SJCRH30 (cell line): ENCODE measurements at places on chromosomes 4 and X.

GRCh38 chr4:38859501-38859900, 2.9 kb upstream of the TLR6 start:
- no peak overlapping the region for H3K4me3 ChIP-seq
- peaks cover 15% of the 10 kb centered on the region for H3K4me1 ChIP-seq
- peak; percentile 45 for DNase-seq
- peak overlapping the region; percentile 16; the same call in 1 of the 2 replicates for H3K27ac ChIP-seq

GRCh38 chr4:185204238-185204910, 574 bp upstream of the CFAP97 start:
- no peaks in the 10 kb centered on the region for H3K36me3 ChIP-seq
- H3K27me3 ChIP-seq, result no peaks in the 10 kb centered on the region
- H3K4me1 ChIP-seq, result no peaks in the 10 kb centered on the region

- peak overlapping the region; percentile 4; the same call in 1 of the 2 replicates for H3K27ac ChIP-seq
- no peaks in the 10 kb centered on the region for H3K27me3 ChIP-seq
- H3K36me3 ChIP-seq, result no peaks in the 10 kb centered on the region
- H3K4me3 ChIP-seq, result no peak overlapping the region
- peak; percentile 16 for DNase-seq
- peaks cover 17% of the 10 kb centered on the region for H3K4me1 ChIP-seq
Observed at GRCh38 chr4:64464581-64464980, 55.3 kb upstream of the TECRL start.

DNA sequence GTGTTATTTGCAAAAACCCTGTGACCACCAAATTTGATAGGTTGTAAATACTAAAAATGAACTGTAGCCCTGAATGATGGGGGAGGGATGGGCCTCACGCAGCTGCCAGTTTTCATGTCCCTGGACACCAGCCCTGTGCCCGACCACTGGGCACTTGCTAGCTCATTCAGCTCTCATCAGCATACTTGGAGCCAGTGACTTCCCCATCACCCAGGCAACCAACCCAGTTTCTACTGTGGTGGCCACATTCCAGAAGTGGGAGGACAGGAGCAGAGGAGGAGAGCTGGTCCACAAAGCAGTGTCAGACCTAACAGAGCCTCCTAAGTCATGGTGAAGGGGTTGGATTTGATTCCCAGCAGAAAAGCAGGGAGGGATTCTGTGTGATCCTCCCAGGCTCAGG, 128.2 kb downstream of the CPEB2 start:
- DNase-seq, result no peak
- no peaks in the 10 kb centered on the region for H3K4me1 ChIP-seq
- no peaks in the 10 kb centered on the region for H3K36me3 ChIP-seq
- no peak overlapping the region for H3K4me3 ChIP-seq

DNA sequence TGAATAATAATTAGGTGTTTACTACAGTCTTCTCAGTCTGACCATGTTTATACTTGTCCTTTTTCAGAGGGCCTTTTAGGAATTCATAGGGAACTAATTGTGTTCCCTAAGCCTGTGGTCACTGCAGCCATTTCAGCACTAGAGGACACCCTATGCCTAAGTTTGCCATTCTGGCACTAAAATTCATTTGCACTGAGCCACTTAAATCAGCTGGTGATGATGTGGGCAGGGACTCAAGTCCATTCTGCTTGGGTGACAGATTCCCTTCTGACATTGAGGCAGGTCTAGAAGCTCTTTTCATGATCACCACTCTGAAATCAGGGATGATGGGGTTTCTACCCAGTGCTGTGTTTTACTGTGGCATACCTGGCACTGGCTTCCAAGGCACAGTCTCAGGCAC, 1178.9 kb upstream of the DIAPH2 start:
- no peak overlapping the region for H3K4me3 ChIP-seq
- no peak overlapping the region for H3K27ac ChIP-seq
- H3K36me3 ChIP-seq, result no peaks in the 10 kb centered on the region
- H3K27me3 ChIP-seq, result no peaks in the 10 kb centered on the region
- no peaks in the 10 kb centered on the region for H3K4me1 ChIP-seq
- DNase-seq, result peak; percentile 17
